ENCODE measurements at places on chromosomes 4 and X. TPM values are rescaled to one million over a fixed set of nuclear protein-coding genes. Genes with fewer than 3 reads are reported as not detected.

Gene APELA
- not detected for total RNA-seq

Gene YIPF7
- total RNA-seq: not detected

Gene ARSJ
- total RNA-seq: 31.7 TPM

Gene TMEM31
- not detected for total RNA-seq

GRCh38 chr4:125421547-125421946 lies 106.8 kb downstream of the FAT4 start:
- no peak for DNase-seq

DNA sequence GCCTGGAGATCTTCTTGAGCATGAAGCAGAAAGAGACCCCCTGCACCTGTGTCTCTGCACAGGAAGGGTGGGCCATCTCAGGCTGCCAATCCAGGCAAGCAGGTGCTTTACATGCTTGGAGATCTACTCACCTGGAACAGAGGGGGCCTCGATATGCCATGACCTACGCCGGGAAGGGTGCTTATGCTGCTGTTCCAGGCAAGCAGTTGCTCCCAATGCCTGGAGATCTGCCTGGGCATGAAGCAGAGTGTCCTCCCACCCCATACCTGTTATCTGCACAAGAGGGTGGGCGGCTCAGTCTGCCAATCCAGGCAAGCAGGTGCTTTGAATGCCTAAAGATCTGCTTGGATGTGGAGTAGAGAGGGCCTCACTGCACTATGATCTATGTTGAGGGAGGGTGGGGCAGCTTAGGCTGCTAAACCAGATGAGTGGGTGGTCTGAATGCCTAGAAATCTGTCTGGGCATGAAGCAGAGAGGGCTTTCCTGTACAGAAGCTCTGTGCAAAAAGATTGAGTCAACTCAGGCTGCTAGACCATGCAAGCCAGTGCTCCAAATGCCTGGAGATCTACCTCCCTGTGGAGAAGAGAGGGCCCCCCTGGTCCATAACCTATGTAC lies 104.5 kb upstream of the QRFPR start:
- DNase-seq: no peak

- DNase-seq: no peak
These were observed 291.5 kb upstream of the GALNTL6 start for GRCh38 chr4:171521726-171522125.

DNA sequence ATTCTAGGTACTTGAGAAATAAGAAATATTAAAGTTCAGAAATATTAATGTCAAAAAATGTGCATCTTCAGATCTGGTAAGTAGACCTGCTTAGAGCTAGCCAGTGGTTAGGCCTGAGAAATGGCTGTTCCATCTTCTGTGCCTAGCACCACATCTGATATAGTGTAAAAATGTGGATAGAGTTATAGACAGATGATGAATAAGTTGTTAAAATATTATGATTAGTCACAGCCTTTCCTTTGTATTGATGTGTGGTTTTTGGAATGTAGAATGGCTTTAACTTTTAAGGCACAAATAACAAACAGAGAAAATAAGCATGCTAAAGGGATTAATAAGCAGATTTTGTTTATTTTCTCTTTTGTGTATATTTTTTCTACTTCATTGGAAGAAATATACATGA lies 133.5 kb upstream of the NUDT6 start:
- DNase-seq: no peak

DNA sequence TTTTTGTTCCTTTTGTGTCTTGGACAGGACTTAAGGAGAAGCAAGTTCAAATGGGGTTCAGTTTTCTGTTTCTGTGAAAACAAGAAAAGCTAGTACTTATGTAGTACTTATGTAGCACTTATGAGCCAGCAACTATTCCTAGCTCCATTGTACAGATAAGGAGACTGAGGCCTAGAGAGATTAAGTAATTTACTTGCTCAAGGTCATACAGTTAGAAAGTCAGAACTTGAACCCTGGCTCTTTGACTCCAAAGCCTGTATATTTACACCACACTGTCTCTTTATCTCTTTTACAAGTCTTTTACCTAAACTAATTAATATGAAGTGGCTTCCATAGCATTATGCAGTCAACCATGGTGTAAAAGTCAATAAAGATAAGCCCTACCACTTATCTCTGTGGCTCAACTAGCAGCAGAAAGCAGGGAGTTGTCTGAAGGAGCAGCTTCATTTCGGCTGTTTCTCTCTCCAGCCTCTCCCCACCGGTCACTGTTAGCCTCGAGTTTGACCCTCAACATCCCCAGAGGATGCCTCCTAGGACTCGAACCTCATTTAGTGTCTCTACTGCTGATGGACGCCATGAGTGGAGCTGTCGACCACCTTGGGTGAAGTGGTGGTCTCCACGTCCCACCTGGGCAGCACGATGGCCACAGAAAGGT lies 209.9 kb downstream of the SHROOM3 start:
- DNase-seq: no peak

- DNase-seq: peak; percentile 27
These were observed 40.4 kb upstream of the PDHA1 start for GRCh38 chrX:19303256-19303880.

GRCh38 chrX:154695911-154696675 lies 42.7 kb upstream of the CTAG2 start:
- DNase-seq: peak; percentile 48

DNA sequence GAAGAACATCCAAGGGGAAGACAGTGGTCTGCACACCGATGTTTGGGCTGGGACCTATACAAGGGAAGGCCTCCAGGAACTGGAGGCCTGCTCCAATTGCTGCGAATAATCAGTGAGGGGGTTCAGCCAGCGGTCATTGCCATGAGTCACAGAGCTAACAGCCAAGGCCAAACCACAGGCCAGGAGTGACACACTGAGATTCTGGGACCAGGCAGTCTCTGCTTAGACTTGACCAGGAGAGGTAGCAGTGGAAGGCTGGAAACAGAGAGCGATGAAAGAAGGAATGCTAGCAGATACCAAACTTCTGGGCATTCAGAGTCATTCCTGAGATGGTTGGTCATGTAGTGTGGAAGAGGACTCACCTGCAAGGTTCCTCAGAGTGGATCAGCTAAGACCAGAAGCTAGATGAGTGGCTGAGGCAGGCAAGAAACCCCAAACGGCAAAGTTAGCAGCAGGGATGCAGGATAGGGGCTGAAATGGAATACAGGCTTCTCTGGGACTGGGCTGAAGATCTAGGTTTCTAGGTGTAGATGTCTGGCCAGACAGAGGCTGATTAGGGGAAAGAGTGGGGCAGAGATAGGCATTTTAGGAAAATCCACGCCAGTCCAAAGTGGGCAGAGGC lies 54.7 kb downstream of the CNGA2 start:
- peak; percentile 19 for DNase-seq

- DNase-seq: peak; percentile 33
These were observed 822.1 kb upstream of the GALNTL6 start for GRCh38 chr4:170990989-170991589.

DNA sequence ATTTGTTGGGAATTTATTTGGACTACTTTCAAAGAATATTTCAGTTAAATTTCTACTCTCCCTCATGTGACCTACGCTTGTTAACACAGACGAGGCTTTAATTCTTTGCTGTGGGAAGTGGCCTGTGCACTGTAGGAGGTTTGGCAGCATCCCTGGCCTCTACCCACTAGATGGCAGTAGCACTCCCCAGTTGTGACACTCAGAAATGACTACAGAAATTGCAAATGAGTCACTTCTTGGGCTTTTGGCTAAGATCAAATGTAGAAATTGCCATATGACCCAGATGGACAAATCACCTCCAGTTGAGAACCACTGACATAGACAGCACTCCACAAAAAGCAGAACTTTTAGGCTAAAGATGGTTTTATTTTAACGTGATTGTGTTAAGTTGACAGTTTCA lies 22.1 kb downstream of the PIR start:
- peak; percentile 49 for DNase-seq

- peak; percentile 41 for DNase-seq
These were observed 147.6 kb upstream of the FRG1 start for GRCh38 chr4:189792924-189793618.

GRCh38 chrX:71910986-71911730 lies 513 bp downstream of the NHSL2 start:
- no peak for DNase-seq

DNA sequence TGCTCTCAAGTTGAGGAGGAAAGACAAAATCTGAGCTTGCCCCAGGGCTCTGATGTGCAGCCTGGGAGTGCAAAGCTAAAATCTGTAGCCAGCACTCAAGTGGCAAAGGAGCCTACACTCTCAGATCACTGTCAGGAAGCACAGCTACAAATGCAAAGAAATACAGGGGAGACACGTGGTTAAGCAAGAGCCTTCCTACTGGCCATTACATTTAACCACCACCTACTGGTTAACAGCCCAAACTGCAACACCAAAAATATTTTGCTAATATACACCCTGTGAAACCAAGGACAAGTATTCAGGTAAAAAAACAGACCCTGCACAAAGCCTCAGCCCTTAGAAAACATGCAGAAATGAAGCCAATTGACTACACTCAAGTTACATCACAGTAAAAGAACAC lies 170.4 kb upstream of the FGF16 start:
- no peak for DNase-seq

- DNase-seq: no peak
These were observed 176.7 kb downstream of the PDGFC start for GRCh38 chr4:156794863-156795262.

- peak; percentile 81 for DNase-seq
These were observed 119.9 kb downstream of the ANK2 start for GRCh38 chr4:113169368-113169767.
